ENCODE measurements at places on chromosomes 7 and 10.

DNA sequence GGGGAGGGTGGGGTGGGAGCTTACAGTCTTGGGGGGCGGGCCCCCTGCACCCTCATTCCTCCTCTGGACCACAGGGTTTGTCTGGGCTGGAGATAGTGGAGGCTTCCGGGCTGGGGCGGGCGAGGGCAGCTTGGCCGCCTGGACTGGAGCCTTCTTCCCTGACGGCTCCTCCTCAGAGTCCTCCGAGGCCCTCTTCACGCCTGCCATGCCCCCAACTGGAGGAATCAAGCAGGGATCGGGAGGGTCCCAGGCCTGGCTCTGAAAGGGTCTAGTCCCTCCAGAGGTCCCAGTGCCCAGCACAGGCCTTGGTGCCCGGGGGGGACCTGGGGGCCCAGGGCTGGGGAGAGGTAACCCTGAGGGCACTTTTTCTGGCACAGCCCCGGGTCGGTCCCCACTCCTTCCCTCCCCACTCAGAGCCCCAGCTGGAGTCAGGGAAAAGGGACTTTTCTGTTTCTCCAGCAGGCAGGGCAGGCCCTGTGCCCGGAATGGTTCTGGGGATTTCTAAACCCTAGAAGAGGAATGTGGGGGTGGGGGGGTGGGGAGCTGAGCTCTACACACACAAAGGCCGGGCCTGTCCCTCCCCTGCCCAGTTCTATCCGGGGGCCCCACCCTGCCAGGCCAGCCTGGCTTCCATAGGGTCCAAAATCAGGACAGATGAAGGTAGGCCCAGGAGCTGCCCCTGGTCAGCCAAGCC is 11.6 kb downstream of the MICALL2 start:
- DNase-seq, result no peak

DNA sequence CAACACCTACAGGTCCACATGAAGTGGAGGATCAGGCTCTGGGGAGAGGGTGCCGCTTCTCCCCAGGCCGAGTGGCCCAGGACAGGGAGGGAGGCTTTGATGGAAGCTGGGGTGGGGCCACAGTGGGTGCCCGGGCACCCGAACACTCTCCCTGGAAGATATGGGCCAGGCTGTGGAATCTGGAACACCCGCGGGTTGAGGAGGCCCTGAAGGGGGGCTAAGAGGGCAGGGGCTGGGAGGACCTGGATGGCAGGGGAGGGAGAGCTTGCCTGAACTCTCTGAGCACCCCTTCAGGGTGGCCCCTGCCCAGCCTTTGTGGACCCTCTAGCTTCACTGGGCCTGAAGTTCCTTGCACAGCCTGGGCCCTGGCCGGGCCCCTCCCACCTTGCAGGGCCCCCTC is 4.5 kb upstream of the NKX6-2 start:
- no peak for DNase-seq

GRCh38 chr10:67603086-67603485 is 92.9 kb downstream of the CTNNA3 start:
- DNase-seq, result no peak

GRCh38 chr10:130515670-130516069 is 379.5 kb downstream of the GLRX3 start:
- DNase-seq, result no peak

- DNase-seq, result no peak
Measured at GRCh38 chr10:86888585-86889381, 68.6 kb downstream of the MMRN2 start.

DNA sequence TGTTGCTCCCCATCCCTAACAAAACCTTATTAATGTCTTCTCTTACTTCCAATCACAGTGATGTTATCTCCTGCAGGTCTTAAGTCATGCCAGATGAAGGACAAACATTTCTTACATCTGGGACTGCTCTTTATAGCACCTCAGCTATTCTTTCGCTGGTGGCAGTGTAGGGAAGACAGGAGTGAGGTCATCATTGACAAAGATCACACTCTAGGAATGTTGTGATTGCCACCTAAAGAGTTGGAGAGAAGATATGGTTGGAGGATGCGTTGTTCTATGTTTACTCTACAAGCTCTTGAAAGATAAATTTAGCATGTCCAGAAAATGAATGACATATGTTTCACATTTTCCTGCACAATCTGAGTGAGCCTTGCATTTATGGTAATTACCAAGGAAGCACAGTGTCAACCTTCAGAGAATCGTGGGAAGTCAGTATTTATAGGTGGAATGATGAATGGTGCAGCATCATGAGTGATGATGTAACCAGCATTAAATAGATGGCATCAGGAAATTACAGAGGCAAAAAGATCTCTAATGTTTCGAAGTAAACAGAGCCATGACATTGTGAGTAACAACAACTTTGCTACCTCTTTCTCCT is 188.1 kb upstream of the STEAP1 start:
- no peak for DNase-seq

GRCh38 chr10:78349165-78349516 is 315.5 kb downstream of the RPS24 start:
- DNase-seq, result no peak

DNA sequence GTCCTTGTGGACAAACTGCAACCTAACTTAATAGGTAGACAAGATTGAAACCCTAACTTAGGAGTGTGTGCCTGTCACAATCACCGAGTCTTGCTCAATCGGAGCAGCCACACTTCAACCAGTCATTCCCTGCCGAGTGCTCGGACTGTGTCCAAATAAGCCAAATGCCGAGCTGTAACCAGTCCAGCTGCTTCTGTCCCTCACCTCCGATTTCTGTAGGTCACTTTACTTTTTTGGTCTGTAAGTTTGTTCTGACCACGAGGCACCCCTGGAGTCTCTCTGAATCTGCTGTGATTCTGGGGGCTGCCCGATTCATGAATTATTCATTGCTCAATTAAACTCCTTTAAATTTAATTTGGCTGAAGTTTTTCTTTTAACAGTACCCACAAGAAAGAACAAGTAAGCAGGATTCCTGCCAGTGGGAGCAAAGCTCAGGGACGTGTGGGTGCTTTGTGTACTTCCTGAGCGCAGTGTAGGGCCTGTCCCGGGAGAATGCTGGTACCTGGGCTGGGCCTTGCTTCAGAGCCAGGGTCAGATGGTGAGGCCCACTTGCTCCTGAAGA is 140.1 kb downstream of the ACTR3B start:
- DNase-seq, result no peak

DNA sequence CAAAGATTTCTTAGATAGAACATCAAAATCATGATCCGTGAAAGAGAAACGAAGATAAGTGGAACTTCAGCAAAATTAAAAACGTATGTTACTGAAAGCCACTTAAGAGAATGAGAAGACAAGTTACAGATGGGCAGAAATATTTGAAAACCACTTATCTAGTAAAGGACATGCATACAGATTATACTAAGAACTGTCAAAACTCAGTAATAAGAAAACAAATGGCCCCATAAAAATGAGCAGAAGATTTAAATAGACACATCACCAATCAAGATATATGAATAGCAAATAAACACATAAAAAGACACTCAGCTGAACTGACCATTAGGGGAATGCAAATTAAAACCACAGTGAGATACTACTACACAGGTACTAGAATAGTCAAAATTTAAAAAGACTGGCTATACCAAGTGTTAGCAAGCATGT is 343.7 kb downstream of the PTEN start:
- DNase-seq, result peak; percentile 47

- DNase-seq, result no peak
Measured at GRCh38 chr7:55440040-55440690, 75.0 kb downstream of the LANCL2 start.

- DNase-seq, result no peak
Measured at GRCh38 chr10:120372917-120373316, 84.1 kb upstream of the PLPP4 start.

GRCh38 chr10:94049911-94050310 is 56.2 kb downstream of the PLCE1 start:
- no peak for DNase-seq

GRCh38 chr10:74419958-74420375 is 268.9 kb downstream of the ADK start:
- DNase-seq, result peak; percentile 26

DNA sequence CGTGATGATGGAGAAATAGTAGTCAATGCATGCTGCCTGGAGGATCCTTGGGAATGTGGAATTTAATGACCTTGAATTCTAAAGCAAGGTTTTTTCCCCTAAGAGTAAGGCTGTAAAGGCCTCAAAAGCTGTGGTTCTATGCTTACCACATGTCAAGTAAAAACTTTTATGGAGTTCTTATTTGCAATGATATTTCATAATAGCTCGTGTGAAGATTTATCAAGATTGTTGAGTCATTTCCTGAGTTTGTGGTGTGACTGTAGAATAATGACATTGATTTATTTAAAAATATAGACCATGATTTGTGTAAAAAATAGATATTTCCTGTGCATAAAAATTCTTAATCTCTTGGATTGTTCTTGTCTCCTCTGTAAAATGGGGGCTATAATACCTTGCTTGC is 67.5 kb upstream of the SORCS1 start:
- DNase-seq, result no peak

- DNase-seq, result no peak
Measured at GRCh38 chr7:38563741-38564140, 67.4 kb downstream of the AMPH start.

DNA sequence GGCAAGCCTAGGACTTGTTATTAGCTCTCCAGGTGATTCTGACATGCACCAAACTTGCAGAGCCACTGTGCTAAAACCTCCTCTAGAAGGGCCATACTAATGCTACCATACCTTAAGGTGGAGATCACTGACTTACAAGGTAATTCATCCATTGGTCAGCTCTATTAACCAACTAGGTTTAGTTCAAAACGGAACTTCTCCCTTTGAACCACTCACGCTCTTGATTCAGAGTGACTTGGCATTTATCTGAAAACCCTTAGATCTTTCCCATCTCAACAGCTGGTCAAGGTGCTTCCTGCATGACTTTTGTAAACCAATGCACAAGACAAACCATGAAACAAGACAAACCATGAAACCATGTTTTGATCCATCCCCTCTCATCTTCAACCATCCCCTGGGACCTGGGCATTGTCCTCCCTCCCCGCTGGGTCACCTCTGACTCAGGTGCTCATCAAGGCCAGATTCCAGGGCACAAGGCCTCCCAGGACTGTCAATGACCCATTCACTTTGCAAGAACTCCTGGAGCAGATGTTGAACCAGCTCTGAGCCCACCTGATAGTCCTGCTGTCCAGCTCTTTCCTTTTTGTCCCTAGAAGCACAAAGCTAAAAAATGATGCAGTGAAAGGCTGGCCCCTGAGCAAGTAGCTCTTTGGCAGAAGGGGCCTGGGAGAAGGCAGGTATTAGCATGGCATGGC is 18.8 kb downstream of the IMPDH1 start:
- DNase-seq, result no peak

- DNase-seq, result no peak
Measured at GRCh38 chr7:41224063-41224763, 478.7 kb downstream of the INHBA start.

DNA sequence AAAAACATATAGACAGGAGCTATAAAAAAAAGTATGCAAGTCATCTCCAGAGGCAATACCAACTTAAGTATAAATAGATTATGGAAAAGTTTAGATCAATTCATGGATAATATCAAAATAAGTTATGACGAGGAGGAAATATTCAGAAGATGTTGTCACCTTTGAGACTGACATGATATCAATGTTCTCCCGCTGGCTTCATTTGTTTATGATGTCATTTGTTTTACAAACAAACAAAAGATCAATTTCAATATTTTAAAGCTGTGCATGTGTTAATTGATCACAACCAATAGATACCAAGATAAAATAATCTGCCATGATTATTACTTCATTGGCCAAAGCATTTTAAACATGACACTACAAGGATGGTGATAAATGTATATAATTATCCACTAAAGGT is 43.5 kb downstream of the SLC16A12 start:
- no peak for DNase-seq

DNA sequence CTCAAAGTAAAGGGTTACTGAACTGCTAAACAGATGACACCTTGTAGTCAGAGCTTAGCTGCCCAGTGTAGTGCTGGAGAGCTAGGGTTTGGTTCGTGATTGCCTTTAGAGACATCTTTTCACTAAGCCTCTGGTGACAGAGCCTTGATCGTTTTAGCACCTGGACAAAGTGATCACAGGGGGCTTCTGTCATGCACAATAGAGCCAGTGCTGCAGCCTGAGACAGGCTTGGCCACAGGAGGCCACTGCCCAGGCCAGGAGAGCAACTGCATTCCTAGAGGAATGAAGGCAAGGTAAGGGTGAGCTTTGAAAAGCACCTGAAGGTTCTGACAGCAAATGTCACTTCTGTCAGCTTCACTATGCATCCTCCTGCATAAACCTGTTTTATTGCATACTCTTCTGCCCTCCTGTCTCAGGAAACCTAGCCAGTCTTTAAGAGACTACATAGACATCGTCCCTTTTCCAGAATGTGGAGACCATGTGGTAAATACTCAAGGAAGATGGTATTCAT is 122.9 kb downstream of the NPY start:
- no peak for DNase-seq

DNA sequence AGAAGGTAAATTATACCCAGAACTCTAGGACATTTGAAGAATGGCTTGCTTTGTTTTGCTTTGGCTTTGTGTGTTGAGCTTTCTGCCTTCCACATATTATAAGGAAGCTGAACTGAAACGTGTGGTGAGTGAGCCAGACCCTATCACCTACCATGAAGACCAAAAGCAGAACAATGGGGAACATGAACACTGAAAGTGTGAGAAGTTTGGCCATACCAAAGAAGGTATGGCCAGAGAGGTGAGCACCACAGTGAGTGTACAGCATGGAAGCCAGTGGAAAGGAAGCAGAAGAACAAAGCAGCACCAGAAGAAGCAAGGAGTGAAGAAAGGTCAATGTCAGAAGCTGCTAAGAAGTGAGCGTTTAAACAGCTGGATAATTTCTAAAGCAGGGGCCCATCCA is 59.7 kb upstream of the CCDC71L start:
- no peak for DNase-seq

DNA sequence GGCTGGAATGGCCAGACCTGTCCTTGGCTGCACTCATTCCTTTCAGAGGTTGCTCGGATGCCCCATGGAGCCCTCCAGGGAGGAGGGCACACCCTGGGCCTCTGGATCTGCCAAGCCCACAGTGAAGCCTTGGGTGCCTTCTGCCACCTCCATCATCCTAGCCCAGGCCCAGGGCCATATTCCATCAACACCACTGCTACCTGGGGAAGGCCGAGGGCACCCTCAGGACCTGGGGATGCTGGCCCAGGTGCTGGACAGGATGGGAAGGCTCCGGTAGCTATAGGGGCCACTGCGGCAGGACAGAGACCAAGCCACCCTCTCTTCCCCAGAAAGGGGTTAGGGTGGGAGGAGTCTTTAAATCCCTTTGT is 810 bp downstream of the OPN4 start:
- DNase-seq, result no peak

GRCh38 chr7:135300913-135301765 is 67.5 kb downstream of the STRA8 start:
- no peak for DNase-seq
